Caco-2 (cell line): ENCODE measurements at places on chromosomes 6 and 20.
A peak's percentile ranks its signal among the peaks of the same experiment; 100 is the strongest.

DNA sequence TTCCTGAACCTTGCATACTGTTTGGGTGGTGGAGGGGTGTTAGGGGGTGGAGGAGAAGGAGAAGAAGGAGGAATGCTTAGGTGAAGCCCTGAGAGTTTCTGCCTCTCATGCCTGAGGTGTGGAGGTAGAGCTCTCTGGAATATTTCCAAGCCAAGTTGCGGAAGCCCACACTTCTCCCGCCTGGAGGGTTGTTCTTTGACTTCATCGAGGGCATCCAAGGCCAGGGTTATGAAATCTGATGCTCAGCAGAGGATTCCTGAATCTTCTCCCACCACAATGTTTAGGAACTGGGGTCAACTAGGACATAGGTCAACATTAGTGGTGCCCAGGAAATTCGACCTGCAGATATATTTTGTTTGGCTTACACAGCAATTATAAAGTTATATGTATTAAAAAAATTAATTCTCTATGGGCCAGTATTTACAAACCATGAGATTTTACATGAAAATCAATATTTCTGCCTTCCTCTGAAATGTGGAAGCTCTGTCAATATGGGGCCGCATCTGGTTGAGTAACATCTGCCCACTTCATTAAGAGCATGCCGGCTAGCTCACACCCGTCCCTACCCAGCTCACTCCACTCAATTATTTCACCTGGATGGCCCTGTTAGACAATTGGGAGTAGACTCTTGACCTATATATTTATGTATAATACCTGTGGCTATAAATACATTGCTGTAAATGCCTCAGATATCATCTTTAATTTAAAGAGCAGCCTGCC is 257.1 kb upstream of the ZFP64 start:
- no peak for DNase-seq

GRCh38 chr6:135941275-135942025 is 89.9 kb downstream of the PDE7B start:
- DNase-seq, result no peak

- DNase-seq, result no peak
Measured at GRCh38 chr20:63883201-63883593, 11.7 kb upstream of the DNAJC5 start.

- no peak for DNase-seq
Measured at GRCh38 chr6:163532526-163533078, 118.1 kb downstream of the QKI start.

DNA sequence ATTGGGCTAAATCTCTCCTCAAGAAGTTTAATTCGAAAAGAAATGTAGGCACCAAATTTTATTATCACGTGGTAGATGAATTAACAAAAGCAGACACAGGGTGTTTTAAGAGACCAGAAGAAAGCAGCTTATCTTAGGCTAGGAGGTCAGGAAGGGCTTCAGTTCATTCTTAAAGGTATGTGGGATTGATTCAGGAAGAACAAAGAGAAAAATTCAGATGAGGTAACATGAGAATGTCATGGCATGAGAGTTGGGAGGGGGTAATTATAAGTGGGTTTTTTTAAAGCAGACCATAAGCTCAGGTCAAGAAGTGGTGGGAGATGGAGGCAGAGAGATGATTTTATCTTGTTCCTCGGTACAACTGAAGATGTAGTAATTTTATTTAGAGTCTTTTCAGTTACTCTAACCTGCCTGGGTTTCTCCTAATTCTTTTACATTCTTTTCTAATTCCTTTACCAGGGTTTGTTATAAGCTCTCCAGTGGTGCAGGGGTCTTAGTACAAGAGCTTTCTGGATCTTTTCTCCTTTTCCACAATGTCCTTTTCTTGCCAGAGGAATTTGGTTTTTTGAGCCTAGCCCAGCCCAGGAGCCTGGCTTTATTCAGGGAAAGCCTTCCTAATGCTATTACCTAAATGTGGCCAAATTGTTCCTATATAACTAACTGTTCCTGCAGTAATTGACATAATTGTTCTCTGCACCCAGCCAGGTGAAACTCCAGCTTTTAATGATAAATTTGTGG is 474.1 kb upstream of the BTBD3 start:
- no peak for DNase-seq

GRCh38 chr20:32466739-32467505 is 108.8 kb downstream of the ASXL1 start:
- no peak for DNase-seq

- no peak for DNase-seq
Measured at GRCh38 chr6:118890997-118891790, 2.8 kb upstream of the ASF1A start.

DNA sequence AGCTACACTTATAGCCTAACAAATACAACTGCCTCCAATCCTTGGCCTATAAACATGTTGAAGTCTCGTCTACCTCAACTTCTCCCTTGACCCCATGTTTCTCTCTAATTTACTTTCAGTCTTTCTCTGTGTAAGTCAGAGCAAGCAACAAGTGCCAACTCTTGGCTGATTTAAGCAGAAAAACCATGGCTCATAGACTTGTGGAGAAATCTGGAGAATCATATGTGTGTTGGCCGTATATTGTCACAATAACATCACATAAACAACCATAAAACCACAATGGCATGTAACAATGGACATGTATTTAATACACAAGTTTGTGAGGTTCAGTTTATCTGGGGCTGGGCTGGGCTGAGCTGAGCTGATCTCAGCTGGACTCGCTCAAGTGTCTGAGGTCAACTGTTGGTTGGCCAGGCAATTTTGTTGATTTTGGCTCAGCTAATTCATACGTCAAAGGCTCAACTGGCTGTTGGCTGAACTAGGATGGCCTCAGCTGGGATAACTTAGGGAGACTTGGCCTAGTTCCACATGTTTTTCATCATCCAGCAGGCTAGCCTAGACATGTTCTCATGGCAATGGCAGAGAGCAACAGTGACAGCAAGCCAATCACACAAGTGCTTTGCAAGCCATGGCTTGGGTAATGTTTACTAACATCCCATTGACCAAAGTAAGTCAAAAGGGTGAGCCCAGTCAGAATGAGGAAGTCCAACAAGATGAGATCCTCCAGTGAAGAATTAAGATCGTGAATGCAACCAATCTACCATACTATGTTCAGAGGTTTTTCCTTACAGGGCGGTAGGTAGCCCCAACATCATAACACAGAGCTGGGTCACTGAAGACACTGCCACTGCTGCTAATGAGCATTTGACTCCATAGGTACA is 12.9 kb upstream of the TBC1D22B start:
- peak; percentile 21 for DNase-seq

DNA sequence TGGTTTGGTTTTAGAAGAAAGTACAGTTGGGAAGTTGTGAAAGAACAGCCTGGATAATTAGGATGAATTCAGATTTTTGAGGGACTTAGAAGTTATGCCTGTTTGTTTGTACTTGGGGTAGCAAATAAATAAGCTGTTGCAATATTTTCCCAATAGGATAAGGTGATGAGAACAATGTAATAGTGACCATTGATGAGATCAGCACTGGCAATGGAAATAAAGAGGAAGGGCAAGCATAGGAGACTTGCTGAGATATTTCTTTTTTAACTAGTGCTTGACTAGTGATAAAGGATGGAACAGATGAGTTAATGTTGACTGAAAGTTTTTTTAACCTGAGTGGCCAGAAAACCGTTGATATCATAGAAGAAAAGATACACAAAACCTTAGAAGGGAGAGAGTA is 498.8 kb downstream of the CDKAL1 start:
- no peak for DNase-seq

DNA sequence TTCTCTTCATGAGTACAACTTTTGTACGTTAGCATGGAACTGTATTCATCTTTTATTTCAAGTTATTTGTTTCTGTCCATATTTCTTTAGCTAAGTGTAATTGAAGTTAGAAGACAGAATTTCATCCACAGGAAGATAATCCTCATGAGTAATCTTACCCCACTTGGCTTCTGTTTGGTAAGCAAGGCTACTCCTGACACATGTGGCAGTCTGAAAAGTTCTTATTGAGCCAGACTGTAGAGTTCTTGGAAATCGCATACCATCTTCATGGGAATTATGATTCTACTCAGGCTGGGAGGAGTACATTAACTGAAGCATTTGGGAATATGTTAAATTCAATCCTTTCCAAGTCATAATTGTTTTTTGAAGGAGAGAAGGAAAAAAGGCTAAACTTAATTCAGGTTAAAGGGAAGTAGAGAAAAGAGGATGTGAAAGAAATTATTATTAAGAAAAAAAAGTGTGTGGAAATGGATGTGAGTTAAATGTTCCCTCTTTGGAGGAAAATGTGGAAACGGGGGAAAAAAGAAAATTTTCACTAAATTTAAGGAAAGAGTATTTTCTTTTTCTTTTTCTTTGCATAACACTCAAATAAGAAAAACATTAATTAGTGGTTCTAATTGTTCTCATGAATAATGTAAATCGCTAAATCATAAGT is 41.5 kb upstream of the TENT5A start:
- no peak for DNase-seq

DNA sequence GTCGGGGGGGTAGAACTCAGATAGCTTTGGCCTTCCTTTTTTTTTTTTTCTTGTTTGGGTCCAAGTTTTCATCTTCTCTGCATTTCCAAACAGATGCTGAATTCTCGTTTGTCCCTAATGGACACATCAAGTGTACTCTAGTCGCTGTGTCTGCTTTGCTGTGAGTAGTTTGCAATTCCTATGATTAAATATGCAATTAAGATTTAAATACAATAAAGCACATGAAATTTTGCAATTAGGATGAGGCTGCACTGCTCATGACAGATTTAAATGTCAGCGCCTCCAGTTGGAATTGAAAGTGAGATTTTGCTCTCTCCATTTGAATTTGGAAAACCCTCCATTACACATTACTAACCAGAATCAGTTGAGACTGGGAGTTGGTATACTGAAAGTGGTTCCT is 70.4 kb downstream of the PFDN4 start:
- no peak for DNase-seq

- no peak for DNase-seq
Measured at GRCh38 chr6:36550473-36551000, 3.3 kb upstream of the STK38 start.

- no peak for DNase-seq
Measured at GRCh38 chr6:40573221-40573620, 13.9 kb downstream of the LRFN2 start.

GRCh38 chr6:25435416-25435985 is 156.3 kb downstream of the CARMIL1 start:
- no peak for DNase-seq

DNA sequence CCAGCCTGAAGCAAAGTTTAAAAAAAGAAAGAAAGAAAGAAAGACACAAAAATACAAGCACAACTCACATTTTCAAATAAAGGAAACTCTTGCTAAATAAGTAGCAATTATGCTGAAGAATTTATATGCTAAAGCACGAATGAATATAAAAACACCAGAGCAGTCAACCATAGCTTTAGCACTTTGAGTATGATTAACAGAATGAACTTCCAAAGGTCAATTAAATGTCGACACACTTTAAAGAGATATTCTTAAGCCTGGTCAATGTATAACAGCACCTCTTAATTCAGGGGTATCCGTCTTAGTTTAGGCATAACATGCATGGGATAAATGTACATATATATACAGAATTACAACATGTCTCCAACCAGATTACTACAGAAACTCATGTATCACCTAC is 125.9 kb downstream of the OGFRL1 start:
- no peak for DNase-seq

DNA sequence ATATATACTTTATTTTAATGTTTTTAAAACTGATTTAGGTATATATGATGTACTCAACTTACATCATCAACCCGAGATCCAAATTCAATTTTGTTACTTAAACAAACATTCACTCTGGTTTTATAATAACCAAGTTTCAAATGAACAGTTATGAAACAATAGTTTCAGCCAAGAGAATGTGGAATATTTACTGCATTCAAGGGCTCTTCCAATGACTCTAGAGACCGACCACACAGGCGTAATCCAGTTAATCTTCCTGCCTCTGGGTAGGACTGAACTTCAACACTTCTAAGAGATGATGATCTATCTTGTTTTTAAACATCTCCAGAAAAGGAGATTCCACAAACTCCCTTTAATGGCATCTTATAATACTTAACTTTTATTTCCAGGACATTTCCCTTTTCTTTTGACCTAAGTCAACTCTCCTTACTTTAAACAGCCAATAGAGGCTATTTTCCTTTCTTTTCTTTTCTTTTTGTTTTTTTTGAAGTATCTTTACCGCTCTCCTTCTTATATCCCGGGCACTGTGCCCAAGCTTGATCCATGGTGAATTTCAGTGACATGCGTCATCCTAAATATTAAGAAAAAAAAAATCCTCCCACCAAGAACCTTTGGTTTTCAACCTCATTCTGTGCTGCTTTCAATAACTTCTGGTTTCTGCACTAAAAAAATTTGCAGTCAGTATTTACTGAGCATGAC is 110.1 kb downstream of the KIF13A start:
- no peak for DNase-seq

DNA sequence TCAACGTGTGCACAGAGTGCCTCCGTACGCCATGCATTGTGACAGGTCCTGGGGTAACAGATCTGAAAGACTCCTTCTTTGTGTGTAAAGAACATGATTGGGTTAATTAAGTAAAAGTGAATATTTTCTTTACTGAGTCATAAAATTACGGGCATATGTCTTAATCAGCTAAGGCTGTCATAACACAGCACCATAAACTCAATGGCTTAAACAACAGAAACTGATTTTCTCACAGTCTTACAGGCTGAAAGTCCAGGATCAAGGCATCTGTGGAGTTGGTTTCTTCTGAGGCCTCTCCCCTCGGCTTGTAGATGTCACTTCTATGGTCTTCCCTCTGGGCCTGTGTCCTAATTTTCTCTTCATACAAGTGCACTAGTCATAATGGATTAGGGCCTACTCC is 176.9 kb downstream of the MTFR2 start:
- no peak for DNase-seq

GRCh38 chr20:38167851-38168760 is 3.0 kb upstream of the TGM2 start:
- peak; percentile 82 for DNase-seq

DNA sequence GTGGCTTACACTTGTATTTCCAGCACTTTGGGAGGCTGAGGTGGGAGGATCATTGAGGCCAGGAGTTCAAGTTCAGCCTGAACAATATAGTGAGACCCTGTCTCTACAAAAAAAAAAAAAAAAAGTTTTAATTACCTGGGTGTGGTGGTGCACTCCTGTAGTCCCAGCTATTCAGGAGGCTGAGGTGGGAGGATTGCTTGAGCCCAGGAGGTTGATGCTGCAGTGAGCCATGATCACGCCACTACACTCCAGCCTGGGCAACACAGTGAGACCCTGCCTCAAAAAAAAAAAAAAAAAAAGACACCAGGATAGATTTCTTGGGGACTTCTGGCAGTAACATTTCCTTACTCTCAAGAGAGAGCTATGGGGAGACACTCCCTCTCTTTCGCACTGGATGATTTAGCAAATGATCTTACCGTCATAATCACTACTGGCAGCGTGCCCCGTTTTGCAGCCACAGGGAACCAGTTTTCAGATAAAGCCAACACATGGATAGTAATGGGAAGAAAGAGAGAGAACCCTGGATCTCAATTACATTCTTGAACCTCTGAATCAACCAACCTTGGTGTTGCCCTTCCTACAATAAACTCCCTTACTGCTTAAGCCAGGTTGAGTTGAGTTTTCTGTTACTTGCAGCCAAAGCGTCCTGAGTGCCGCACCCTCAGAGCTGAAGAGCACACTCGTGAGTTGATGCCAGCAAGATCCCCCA is 18.1 kb upstream of the PTPN1 start:
- no peak for DNase-seq
